ENCODE measurements at places on chromosomes 7 and 10.

DNA sequence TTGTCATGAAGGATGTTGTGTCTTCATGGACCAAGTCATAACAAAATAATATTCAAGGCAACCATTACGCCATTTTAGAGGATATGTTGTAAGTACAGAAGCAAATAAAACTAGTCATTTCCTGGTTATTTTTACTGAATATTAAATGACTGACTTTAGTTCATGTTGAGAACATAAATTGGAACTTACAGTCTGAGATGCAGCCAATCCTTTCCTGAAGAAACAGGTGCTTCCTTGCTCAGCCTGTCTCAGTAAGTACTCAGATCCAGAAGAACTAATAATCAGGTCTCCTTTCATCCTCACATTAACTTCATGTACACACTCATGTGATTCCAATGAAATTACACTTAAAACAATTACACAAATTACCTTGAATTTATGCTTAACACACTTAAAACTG is 12.3 kb downstream of the SEMA3A start:
- H3K27me3 ChIP-seq, result no peaks in the 10 kb centered on the region
- no peak for DNase-seq
- no peak overlapping the region for H3K4me3 ChIP-seq
- H3K4me1 ChIP-seq, result peaks cover 6% of the 10 kb centered on the region

DNA sequence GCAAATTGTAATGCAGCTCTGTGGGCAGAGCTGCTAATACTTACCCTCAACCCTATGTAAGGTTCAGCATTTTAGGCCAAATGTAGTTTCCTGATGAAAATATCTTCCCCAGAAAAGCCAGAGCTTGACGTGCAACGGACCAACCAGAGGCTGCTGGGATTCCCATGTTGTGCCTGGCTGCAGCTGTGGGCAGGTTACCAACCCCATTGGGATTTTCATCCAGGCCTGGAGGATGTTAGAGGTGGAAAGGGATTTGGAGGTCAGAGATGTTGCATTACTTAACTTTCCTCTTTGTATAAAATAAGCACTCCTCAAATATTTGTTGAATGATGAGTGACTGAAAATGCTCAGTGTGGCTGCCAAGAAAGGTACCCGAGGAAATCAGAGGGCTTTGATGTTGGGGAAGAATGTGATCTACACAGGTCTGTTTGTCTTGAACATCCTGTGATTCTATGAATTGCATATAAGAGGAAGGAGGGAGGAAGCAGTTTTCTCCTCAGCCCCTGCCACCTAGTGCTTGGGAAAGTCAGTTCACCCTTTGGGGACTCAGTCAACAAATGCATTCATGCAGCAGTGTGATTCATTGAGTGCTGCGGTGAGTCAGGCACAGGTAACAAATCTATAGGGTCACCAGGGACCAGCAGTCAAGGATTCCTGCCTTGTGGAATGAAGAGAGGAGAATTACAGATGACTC is 487.2 kb downstream of the RPS24 start:
- H3K4me1 ChIP-seq, result peaks cover 15% of the 10 kb centered on the region
- H3K4me3 ChIP-seq, result no peak overlapping the region
- no peak overlapping the region for H3K27ac ChIP-seq
- H3K27me3 ChIP-seq, result peaks cover 13% of the 10 kb centered on the region

DNA sequence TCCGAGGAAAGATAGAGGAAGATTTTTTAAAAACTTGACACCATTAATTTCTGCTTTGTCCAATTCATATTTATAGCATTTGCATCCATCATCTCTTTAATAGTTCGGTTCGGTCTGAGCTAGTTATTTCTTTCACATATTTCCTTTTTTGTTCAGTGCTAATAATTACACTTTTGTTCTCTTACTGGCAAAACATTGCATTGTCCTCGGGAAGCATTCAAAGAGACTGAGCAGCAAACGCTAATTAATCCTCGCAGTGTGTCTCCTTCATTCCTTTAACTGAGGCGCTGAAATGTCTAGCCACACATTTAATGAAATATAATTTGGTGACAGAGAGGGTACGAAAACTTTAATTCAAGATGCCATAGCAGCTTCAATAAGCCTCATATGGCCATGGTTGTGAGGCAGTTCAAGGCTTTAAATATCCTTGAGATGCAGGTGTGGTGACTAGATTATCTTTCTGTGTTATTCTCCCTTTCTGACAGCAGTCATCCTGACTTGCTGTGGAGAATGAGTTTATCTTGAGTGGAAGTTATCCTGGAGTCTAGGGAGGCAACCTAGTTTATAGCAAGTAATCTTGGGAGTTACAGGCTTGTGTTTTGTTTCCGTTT is 431.4 kb downstream of the SDK1 start:
- H3K4me3 ChIP-seq, result no peak overlapping the region
- no peaks in the 10 kb centered on the region for H3K4me1 ChIP-seq
- no peak overlapping the region for H3K27ac ChIP-seq
- H3K27me3 ChIP-seq, result peaks cover 2% of the 10 kb centered on the region
- peaks cover 4% of the 10 kb centered on the region for H3K36me3 ChIP-seq

DNA sequence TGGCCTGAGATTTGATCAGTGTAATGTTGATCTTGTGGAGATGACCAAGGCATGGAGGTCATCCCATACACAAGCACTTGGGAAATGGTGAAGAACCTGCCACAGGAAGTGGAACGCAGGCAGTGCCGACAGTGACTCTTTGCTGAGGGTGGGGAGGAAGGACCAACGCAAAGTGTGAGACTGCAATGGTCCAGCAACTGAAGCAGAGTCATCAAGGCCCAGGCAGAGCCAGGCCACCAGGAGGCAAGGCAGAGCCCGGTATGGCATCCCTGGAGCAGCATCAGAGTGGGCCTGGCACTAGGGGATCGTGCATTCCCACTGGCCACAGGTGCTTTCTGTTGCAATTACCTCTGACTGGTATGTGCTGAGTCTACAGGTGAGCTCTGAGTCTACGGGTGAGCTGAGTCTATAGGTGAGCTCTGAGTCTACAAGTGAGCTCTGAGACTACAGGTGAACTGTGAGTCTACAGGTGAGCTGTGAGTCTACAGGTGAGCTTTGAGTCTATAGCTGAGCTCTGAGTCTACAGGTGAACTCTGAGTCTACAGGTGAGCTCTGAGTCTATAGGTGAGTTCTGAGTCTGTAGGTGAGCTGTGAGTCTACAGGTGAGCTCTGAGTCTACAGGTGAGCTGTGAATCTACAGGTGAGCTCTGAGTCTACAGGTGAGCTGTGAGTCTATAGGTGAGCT is 132.9 kb downstream of the KLF6 start:
- DNase-seq, result no peak
- no peak overlapping the region for H3K27ac ChIP-seq
- H3K4me3 ChIP-seq, result no peak overlapping the region

- H3K27ac ChIP-seq, result no peak overlapping the region
- peaks cover 10% of the 10 kb centered on the region for H3K4me1 ChIP-seq
- H3K27me3 ChIP-seq, result no peaks in the 10 kb centered on the region
- H3K4me3 ChIP-seq, result no peak overlapping the region
These were observed 98.0 kb upstream of the GATA3 start for GRCh38 chr10:7956508-7956907.

- peak; percentile 6 for DNase-seq
- H3K4me3 ChIP-seq, result no peak overlapping the region
- no peak overlapping the region for H3K27ac ChIP-seq
These were observed 60.5 kb downstream of the PWWP2B start for GRCh38 chr10:132457328-132458070.

DNA sequence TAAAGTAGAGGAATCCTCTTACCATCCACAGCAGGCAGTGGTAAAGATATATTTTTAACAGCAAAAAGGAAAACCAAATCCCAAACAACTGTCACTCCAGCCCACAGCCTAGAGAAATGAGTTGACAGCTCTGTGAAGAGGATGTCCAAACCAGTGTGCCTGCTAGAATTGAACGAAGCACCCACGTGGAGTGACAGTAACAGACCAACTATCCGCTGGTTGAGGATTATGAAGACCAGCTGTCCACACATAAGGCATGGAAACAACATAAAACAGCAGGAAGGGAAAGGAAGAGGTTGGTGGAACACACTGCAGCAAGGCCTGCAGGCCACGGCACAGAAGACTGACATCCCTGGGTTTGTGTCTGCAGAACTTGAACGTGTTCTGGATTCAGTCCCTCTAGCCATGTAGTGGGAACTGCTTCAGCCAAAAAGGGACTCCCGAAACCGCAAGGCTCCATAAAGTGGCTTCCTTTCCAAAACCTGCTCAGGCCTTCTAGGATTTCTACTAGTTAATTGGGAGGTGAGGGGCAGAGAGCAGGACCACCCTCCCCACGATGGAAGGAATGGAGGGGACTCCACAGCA is 324.4 kb downstream of the BICC1 start:
- H3K36me3 ChIP-seq, result peaks cover 5% of the 10 kb centered on the region
- no peak overlapping the region for H3K4me3 ChIP-seq
- H3K4me1 ChIP-seq, result peaks cover 39% of the 10 kb centered on the region
- DNase-seq, result no peak

- H3K36me3 ChIP-seq, result no peaks in the 10 kb centered on the region
- H3K4me3 ChIP-seq, result no peak overlapping the region
- no peaks in the 10 kb centered on the region for H3K4me1 ChIP-seq
- peaks cover 3% of the 10 kb centered on the region for H3K27me3 ChIP-seq
- no peak for DNase-seq
These were observed 20.4 kb downstream of the CCDC71L start for GRCh38 chr7:106640368-106641141.

- no peaks in the 10 kb centered on the region for H3K27me3 ChIP-seq
- no peak for DNase-seq
- H3K4me1 ChIP-seq, result peaks cover 36% of the 10 kb centered on the region
- peaks cover 30% of the 10 kb centered on the region for H3K36me3 ChIP-seq
- no peak overlapping the region for H3K27ac ChIP-seq
- no peak overlapping the region for H3K4me3 ChIP-seq
These were observed 5.2 kb downstream of the CEP55 start for GRCh38 chr10:93501650-93502049.

- H3K27ac ChIP-seq, result no peak overlapping the region
- no peak overlapping the region for H3K4me3 ChIP-seq
- peak; percentile 52 for DNase-seq
- H3K27me3 ChIP-seq, result peaks cover 3% of the 10 kb centered on the region
- peaks cover 43% of the 10 kb centered on the region for H3K4me1 ChIP-seq
These were observed 128.1 kb upstream of the FAM20C start for GRCh38 chr7:64098-64915.

DNA sequence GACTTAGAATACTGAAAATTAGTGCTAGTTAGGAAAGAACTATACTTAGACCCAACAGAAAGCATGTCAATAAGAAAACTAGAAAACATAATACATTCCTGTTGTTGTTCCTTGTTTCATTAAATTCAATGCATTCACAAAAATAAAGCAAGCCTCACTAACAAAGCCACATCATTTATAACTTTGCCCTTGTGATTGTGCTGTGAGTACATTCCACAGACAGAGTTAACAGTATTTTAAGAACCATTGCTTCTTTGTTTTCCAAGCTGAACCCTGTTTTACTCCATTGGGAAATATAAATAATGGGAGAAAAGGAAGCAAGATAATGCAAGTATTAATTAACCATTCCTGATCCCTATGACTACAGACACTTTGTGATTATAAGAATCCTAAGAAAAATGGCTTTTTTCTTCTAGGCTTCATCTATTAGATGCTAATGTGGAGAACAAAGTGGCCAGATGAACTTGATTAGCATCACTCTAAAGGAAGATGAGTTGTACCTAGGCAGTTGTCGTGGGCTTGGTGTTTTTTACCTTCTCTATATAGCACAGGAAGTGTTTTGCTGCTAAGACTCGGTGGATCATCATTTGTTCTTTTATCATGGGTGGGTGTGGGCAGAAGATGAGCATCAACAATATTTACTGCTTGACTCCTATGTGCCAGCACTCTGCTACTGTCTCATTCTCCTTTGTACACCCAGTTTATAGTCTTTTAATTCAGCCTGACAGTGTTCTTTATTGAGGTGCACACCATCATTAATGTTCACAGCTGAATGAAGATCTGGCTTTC is 34.2 kb upstream of the ZNRF2 start:
- no peak overlapping the region for H3K27ac ChIP-seq
- H3K27me3 ChIP-seq, result peaks cover 4% of the 10 kb centered on the region
- DNase-seq, result no peak
- H3K4me1 ChIP-seq, result peaks cover 18% of the 10 kb centered on the region

- H3K27me3 ChIP-seq, result peaks cover 5% of the 10 kb centered on the region
- DNase-seq, result no peak
- H3K36me3 ChIP-seq, result no peaks in the 10 kb centered on the region
These were observed 64.1 kb upstream of the GNA12 start for GRCh38 chr7:2908103-2908683.

DNA sequence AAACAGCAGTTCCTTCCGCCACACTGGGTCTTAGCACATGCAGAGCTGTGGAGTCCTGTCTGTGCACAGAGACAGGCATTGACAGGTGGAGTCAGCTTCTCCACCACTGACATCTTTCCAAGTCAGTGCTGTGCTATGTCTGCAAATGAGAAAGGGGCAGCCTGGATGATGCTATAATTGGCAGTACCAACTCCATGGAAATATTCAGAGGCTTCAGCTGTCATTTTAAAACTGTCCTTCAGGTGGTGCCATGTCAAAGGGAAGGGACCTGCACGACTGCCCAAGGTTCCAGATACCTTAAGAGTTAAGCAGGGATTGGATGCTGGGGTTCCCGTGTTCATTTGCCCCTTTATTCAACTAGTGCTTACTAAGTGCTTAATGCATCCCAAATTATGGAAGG is 258.0 kb upstream of the PRKCQ start:
- peaks cover 6% of the 10 kb centered on the region for H3K4me1 ChIP-seq
- H3K36me3 ChIP-seq, result no peaks in the 10 kb centered on the region
- no peak overlapping the region for H3K27ac ChIP-seq
- no peak overlapping the region for H3K4me3 ChIP-seq
- peaks cover 14% of the 10 kb centered on the region for H3K27me3 ChIP-seq

- no peak for DNase-seq
- no peaks in the 10 kb centered on the region for H3K36me3 ChIP-seq
- peaks cover 31% of the 10 kb centered on the region for H3K27me3 ChIP-seq
- no peak overlapping the region for H3K27ac ChIP-seq
These were observed 26.4 kb upstream of the SRGN start for GRCh38 chr10:69061305-69062161.

GRCh38 chr10:86261941-86262687 is 104.5 kb downstream of the GRID1 start:
- H3K27me3 ChIP-seq, result peaks cover 17% of the 10 kb centered on the region
- DNase-seq, result peak; percentile 26
- H3K36me3 ChIP-seq, result no peaks in the 10 kb centered on the region
- no peak overlapping the region for H3K27ac ChIP-seq
- H3K4me3 ChIP-seq, result no peak overlapping the region
- peaks cover 23% of the 10 kb centered on the region for H3K4me1 ChIP-seq

GRCh38 chr10:89852872-89853271 is 151.5 kb downstream of the KIF20B start:
- H3K4me3 ChIP-seq, result no peak overlapping the region
- H3K27me3 ChIP-seq, result peaks cover 7% of the 10 kb centered on the region
- no peak overlapping the region for H3K27ac ChIP-seq
- no peak for DNase-seq
- no peaks in the 10 kb centered on the region for H3K4me1 ChIP-seq

GRCh38 chr7:139860090-139860775 is 31.2 kb downstream of the TBXAS1 start:
- H3K27ac ChIP-seq, result no peak overlapping the region
- no peak for DNase-seq
- H3K36me3 ChIP-seq, result peaks cover 5% of the 10 kb centered on the region
- H3K4me3 ChIP-seq, result no peak overlapping the region
- H3K4me1 ChIP-seq, result peaks cover 3% of the 10 kb centered on the region
